Activated T-cell treated with anti-CD3 and anti-CD28 coated beads for 24 hours (primary cell): ENCODE measurements at places on chromosomes 12 and 14.

DNA sequence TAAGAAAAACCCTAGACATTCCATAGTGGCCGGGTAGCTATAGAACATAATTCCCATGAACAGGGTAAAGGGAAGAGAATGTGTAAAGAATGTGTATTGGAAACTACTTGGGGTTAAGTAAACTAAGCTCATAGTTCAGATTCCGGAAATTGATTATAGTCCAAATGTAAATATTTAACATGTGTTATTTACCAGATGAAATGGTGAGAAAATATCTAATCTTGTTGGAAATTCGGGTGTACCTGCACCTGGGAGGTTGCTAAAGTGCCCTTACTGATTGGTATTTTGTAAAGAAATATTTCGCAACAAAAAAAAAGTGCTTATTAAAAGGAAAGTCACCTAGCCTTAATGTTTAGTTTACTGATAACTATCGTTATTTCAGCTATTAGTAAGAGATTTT is 14.4 kb downstream of the RASSF9 start:
- no peak for DNase-seq

- DNase-seq = no peak
These were observed 795.5 kb downstream of the C12orf50 start for GRCh38 chr12:87233671-87234070.

DNA sequence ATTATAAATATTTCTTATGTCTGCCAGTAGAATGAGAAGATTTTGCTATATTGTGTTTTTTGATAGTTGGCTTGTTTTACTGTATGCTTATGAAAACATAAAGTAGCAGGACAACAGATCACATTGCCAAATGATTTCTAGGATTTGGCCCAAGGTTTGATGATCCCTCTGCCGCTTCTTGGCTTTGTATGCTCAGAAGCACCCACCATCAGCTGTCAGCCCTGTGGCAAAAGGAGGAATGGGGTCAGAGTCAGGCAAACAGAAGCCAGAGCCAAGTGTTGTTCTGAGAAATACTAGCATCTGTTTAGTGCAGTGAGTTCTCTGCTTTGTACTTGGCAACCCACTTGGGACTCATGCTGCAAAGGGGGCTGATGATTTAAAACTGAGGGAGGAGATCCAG is 152.2 kb downstream of the PDE3A start:
- no peak for DNase-seq

DNA sequence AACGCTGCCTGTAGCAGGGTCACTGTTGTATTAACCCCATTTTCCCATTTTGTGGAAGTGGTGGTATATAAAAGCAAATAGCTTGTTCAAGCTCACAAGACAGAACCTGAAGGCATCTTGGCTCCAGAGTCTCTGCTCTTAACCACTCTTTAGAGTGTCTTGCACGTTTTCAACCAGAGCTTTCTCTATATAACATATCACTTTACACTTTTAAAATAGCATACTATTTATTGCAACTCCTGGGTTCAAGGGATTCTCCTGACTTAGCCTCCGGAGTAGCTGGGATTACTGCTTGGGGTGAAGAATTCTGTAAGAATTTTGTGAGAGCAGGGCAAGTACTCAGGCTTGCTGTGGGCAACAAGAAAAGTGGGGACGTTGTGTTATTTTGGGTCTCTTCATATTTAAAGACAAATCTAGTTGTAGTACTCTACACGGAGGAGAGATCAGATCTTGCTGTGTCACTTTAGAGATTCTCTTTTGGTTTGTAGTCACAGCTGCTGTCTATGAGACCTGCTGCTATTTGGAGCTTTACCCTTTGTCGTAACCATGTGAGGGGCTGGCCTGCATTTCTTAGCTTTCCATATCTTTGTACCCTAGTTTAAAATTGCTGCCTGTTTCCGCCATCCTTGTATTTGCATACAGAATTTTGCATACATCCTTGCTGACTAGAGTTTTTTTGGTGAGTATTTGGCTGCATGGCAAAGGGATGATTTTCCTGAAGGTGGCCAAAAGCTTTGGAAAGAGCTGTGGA is 40.7 kb downstream of the WDR20 start:
- no peak for DNase-seq

- no peak for DNase-seq
These were observed 38.3 kb downstream of the SRGAP1 start for GRCh38 chr12:63882844-63883243.

- no peak for DNase-seq
These were observed 418.9 kb downstream of the ZFP36L1 start for GRCh38 chr14:68373847-68374444.

DNA sequence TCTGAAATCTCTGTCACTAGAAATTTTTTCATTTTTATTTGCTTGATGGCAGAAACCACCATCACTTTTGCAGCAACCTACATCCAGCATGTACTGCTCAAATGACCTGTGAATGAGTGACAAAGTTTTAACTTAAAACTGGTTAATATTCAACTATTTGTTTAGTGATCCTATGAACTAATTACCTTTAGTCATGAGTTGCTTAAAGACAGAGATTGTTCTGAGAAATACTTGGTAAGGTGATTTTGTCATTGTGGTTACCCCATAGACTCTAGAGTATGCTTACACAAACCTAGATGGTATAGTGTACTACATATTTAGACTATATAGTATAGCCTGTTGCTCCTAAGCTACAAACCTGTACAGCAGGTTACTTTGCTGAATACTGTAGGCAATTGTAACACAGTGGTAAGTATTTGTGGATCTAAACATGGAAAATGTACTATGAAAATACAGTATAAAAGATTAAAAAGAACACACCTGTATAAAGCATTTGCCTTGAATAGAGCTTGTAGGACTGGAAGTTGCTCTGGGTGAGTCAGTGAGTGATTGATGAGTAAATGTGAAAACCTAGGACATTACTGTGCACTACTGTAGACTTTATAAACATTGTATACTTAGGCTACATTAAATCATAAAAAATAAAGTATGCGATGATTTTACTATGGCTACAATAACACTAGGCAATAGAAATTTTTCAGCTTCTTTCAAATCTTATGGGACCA is 256.6 kb upstream of the PPFIA2 start:
- no peak for DNase-seq

DNA sequence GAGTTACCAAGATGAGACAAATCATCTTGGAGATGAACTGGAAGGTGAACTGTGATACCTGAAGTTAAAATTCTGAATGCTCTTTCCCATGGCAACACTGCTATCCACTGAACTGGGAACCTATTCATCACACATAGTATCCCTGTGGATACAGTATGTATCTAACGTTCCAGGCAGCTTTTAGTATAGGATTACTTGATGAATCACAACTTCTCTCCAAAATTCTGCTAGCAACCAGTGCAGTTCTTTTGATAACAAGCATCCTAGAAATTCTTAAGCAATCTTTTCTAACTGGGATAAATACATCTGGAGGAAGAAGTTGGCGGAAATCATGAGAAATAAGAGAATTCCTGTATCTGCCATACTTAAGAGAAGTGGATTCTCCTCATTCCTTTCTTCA is 66.4 kb downstream of the PAWR start:
- DNase-seq = no peak
